ENCODE measurements at places on chromosomes 2 and 18.
A peak's percentile ranks its signal among the peaks of the same experiment; 100 is the strongest.

- no peak for DNase-seq
Measured at GRCh38 chr2:46461709-46462171, 17.6 kb upstream of the TMEM247 start.

GRCh38 chr2:15579641-15580040 lies 12.0 kb upstream of the DDX1 start:
- DNase-seq = no peak

DNA sequence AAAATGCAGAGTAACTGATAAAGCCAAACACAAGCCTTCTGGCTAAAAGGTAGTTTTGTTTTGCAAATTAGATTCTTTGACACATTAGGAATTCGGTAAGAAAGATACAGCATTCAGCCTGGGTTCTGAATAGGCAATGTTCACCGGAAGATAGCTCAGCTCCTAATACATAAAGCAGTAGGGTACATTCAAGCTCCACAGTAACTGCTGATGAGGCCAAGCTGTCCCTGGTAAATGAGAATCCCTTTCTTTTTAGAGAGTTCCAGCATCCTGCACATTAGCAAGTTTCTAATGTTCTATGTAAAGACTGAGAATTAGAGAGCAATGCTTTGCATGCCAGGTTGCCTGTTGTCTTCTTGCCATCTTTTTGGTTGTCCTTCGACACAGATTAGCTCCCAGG lies 316.3 kb upstream of the SLC14A2 start:
- DNase-seq = no peak

DNA sequence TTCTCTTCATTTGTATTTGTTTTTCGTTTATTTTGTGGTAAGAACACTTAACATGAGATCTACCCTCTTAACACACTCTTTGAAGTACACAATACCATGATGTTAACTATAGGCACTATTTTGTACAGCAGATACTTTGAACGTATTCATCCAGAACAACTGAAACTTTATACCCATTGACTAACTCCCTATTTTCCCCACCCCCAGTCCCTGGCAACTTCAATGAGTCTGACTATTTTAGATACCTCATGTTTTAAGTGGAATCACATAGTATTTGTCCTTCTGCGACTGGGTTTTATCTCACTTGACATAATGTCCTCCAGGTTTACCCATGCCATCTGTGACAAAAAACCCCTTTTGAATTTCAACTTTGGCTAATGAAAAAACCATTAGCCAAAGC lies 356.3 kb upstream of the CDH20 start:
- DNase-seq = no peak

GRCh38 chr2:64605991-64606478 lies 47.7 kb downstream of the SERTAD2 start:
- DNase-seq = no peak

DNA sequence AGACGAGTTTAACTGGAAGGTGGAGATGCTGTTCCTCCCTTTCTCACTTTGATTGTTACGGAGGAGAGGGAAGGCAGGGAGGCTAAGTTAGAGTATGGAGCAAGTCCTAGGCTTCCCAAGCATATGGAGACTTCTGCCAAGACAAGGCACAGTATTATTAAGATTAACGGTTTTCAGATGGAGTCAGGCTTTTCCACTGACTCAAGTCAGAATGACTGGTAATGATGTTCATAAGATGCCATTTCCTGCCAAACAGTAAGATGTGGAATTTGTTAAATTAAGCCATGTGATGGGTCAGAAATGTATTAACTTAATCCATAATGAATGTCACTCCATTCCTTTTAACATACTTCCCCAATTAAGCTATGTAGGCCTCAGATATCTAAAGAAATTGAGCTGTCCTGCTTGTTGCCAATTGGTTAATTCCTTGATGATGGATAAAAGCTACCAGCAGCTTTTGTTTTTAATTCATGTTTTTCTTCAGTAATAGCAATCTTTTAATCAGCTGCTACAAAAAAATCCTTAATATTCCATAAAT lies 383.7 kb downstream of the ZNF521 start:
- DNase-seq = no peak

- DNase-seq = no peak
Measured at GRCh38 chr2:235391921-235392615, 101.8 kb upstream of the AGAP1 start.

DNA sequence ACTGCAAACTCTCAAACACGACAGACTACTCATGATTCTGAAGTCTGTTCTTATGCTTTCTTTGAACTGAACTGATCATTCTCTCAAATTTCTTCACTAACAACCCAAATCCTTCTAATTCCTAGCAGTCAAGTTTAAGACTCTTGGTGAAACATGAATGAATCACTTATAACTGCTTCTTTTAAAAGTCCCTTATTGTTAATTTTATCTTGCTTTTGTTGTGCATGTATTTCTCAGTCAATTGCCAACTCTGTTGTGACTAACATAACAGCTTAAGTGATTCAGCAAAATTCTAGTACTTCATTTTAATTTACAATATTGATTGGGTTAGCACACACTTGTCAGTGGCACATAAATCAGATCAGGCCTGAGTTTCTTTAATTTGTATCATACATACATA lies 357.0 kb upstream of the FSIP2 start:
- no peak for DNase-seq

GRCh38 chr2:187213798-187214197 lies 234.3 kb downstream of the CALCRL start:
- no peak for DNase-seq

DNA sequence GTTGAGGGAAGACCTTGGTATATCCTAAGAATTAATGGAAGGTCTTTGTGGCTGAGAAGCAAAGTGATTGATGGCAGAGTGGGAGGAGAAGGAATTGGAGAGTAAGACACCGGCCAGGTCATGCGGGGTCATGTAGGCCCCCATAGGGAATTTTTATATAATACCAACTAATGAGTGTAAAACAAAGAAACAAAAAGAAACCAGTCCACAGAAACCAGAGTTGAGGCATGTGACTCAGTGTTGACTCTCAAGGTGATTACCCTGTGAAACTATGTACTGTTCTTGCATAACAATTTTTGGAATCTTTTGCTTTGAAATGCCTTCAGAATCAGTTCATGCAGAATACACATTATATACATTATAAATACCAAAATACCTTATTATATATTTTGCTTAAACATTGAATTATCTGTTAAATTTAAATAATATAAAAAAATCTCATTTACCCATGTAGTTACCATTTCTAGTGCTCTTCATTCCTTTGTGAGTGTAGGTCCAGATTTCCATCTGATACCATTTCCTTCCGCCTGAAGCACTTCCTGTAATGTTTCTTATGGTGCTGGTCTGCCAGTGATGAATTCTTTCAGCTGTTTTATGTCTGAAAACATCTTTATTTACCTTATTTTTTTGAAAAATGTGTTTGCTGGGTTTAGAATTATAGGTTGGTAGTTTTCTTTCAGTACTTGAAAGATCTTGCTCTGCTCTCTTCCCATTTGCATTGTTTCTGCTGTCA lies 8.6 kb downstream of the CLIP4 start:
- DNase-seq = no peak

- DNase-seq = peak; percentile 73
Measured at GRCh38 chr18:48616484-48617255, 77.8 kb downstream of the CTIF start.

DNA sequence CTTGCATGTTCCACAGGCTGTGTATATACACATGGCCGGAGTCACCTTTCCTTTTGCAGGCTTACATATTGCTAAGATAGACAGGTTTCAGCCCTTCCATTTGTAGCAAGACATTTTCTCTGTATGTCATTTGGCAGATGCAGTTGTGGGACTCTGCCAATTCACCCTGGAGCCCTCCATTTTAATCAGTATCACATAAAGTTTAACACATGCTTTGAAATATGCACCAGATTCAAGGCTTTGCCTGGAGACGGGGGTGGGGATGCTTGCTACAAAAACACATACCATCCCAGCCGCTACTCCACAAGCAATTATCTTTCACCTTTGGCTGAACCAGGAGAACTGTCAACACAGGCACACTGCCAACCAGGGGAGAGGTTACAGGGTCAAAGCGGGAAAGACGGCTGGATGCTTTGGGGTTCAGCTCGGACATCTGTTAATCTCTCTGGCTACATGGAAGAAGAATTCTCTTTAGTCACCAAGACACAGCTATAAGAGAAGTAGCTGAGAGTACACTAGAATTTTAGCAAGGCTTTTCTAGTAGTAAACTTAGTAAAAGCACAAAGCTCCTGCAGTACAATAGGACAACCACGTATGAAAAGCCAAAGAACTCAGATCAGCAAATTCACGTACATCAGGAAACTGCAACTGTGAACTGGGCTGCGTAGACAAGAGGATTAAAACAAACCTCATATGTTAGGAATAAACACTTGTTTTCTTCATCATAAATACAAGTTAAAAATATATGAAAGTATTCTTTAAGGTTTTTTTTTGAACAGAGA lies 130.9 kb downstream of the EXOC6B start:
- DNase-seq = peak; percentile 82

GRCh38 chr2:208280933-208281332 lies 14.9 kb downstream of the PIKFYVE start:
- no peak for DNase-seq

GRCh38 chr18:45399643-45400042 lies 215.6 kb upstream of the SLC14A2 start:
- DNase-seq = no peak

GRCh38 chr2:133424876-133425275 lies 143.4 kb downstream of the NCKAP5 start:
- DNase-seq = no peak

DNA sequence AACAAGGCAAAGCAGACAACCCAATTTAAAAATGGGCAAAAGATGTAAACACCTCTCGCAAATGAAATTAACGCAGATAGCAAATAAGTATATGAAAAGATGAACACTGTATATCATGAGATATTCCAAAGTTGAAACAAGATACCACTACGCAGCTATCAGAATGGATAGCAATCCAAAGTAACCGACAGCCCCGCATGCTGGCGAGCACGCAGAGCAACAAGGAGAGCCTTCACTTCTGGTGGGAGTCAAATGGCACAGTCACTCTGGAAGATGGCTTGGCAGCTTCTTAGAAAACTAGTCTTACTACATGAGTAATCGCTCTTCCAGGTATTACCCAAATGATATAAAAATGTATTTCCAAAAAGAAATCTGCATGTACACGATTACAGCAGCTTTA lies 1.4 kb downstream of the NDUFA10 start:
- DNase-seq = no peak

- DNase-seq = peak; percentile 20
Measured at GRCh38 chr2:23330214-23330613, 54.8 kb upstream of the KLHL29 start.

DNA sequence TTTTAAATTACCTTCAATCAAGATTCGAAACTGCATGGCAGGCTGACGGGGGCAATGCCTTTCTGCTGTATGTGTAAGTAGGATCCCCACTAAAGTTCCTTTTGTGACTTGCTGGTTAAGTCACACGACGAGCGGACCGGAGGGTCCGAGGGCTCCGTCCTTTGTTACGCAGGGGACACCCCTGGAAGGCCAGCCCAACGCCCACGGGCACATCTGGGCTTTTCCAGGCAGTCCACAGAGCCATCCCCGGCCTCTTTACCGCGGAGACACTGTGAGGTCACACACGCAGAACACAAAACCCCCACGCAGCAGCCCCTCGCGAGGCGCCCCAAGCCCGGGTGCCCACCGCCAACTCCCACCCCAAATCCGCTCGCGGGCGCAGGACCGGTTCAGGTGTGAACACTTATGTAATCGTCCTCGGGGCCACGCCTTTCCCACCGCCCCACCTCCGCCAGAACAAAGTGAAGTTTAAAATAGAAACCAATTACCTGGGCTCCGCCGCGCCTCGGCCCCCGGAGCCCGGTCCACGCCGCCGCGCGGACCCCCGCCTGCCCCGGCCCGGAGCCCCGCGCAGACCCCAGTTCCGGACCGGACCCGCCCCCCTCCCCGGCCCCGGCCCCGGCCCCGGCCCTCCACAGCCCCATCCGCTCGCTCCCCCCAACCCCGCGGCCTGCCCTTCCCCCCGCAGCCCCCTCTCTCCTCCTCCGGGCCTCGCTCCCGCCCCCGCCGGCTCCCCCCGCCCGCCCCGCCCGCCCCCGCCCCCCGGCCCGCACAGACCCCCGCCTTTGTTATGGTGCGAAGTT lies 4.2 kb downstream of the ZNF516 start:
- DNase-seq = peak; percentile 67

GRCh38 chr18:67144329-67144728 lies 372.2 kb downstream of the DSEL start:
- no peak for DNase-seq

DNA sequence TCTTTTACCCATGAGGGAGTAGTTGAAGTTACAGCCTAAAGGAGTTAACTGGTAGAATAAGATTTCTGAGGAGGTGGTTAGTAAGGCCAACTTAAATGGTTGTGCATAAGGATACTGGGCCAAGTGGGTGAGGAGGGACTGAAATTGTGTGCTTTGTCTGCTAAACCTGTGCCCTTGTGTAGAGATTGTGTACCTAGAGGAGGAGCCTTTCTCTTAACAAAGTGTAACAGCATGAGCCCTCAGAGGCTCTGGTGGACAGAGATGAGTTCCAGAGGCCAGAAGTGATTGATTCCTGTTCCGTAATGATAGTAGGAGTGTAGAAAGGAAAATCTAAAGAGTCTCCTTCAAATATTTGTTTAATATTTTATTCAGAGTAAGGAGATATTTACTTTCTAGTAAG lies 42.9 kb downstream of the OTX1 start:
- DNase-seq = no peak

DNA sequence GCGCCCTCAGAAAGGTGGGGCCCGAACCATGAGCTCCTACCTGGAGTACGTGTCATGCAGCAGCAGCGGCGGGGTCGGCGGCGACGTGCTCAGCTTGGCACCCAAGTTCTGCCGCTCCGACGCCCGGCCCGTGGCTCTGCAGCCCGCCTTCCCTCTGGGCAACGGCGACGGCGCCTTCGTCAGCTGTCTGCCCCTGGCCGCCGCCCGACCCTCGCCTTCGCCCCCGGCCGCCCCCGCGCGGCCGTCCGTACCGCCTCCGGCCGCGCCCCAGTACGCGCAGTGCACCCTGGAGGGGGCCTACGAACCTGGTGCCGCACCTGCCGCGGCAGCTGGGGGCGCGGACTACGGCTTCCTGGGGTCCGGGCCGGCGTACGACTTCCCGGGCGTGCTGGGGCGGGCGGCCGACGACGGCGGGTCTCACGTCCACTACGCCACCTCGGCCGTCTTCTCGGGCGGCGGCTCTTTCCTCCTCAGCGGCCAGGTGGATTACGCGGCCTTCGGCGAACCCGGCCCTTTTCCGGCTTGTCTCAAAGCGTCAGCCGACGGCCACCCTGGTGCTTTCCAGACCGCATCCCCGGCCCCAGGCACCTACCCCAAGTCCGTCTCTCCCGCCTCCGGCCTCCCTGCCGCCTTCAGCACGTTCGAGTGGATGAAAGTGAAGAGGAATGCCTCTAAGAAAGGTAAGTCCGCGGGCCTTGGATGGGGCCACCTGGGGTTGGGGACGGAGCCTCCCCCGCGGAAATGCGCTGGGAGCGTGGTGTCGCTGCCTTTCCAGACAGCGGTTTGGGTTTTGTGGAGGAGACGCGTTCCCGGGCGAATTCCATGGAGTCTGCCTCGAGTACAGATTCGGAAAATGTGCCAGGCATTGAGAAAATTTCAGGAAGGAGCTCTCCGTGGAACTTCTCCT lies 559 bp downstream of the HOXD1 start:
- DNase-seq = no peak

DNA sequence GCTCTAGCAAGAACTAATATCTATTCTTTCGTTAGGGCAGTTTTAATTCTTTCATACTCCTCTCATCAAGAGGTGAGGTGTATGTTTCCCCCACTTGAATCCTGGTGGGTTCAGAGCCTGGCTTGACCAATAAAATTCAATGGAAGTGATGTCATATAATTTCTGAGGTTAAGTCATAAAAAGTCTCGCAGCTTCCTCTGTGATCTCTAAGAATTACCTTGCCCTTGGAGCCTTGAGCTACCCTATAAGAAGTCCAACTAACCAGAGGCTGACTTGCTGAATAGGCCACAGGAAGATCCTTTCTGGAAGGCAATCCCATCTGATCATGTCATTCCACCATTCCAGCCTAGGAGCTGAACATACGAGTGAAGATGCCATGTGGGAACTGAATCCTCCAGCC lies 26.1 kb upstream of the INO80D start:
- DNase-seq = no peak
